Muscle of back (tissue), 13 donors: ENCODE measurements at places on chromosomes 4 and X.

- DNase-seq: no peak
Observed at GRCh38 chr4:8258552-8259212, 10.9 kb upstream of the HTRA3 start.

- DNase-seq: peak; percentile 75
Observed at GRCh38 chr4:73573794-73574528, 46.3 kb downstream of the RASSF6 start.

GRCh38 chrX:150084496-150085229, 146.4 kb upstream of the EOLA2 start:
- peak; percentile 63 for DNase-seq

- DNase-seq: no peak
Observed at GRCh38 chr4:177957596-177958360, 515.5 kb upstream of the AGA start.

DNA sequence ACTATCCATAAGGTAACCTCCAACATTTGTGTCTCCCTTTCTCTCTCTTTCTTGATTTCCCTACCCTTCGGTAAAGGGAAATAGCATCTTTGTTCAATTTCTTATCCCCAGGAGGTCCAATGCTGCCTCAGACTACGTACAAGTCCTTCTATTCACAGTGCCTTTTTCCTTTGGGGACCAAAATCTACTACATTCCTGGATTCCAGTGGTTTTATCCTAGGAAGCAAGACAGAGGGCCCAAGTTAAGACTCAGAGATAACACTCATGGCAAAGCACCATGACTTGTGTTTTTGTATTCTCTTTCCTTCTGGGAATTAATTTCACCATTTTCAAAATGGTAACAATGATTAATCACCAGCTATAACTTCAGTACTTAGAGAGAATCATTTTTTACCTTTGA, 10.6 kb downstream of the G3BP2 start:
- DNase-seq: no peak

- no peak for DNase-seq
Observed at GRCh38 chrX:4588056-4588455, 874.6 kb upstream of the PRKX start.

GRCh38 chrX:48726596-48726995, 30.1 kb downstream of the SUV39H1 start:
- DNase-seq: no peak

DNA sequence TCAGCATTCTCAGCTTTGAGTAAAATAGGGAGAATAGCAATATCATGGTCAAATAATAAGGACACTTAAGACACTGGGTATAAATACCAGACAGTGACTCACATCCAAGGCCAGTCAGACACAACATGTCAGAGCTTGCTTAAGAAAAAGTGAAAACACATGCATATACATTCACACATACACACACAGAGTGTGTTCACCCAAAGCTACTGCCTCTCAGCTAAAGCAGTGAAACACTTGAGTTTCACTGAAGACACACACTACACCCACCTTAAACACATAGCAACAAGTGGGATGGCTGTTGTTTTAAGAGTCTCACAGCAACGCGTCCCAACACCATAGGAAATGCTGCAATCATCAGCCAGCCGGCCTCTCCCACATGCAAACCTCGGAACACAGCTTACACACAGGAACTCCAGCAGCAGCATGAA, 14.4 kb downstream of the SHROOM4 start:
- no peak for DNase-seq

- peak; percentile 87 for DNase-seq
Observed at GRCh38 chr4:38190717-38191178, 230.6 kb downstream of the PTTG2 start.

DNA sequence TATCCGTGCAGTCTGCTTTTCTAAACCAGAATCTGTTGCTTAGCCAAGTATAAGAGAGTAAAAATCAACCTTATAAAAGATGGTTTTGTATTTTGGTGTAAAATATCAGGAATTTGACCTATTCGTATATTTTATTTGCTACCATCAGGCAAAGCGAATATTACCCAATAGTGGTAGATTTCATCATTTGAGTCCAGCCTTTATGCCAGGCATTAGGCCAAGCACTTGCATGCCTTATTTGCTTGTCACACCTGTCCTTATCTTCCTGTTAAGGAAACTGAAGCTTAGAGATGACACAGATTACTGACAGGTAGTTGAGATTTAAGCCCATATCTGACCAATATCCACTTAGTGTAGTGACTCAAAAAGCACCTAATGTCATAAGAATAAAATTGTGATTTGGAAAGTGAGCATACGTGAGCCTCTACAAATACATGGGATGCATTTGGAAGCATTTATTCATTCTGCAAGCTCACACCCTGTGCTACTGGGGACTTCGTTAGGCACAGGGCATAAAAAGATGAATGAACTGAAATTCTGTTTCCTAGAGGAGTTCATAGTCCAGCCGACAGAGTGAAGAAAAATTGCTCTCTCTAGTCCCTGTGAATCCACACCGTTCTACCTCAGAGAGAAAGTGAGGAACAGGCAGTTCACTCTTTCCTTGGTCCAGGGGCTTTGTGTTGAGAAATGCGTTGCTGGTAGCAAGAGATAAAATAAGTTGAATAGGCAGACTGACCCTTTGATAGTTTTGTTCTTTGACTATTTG, 2.3 kb upstream of the RNF212 start:
- no peak for DNase-seq

DNA sequence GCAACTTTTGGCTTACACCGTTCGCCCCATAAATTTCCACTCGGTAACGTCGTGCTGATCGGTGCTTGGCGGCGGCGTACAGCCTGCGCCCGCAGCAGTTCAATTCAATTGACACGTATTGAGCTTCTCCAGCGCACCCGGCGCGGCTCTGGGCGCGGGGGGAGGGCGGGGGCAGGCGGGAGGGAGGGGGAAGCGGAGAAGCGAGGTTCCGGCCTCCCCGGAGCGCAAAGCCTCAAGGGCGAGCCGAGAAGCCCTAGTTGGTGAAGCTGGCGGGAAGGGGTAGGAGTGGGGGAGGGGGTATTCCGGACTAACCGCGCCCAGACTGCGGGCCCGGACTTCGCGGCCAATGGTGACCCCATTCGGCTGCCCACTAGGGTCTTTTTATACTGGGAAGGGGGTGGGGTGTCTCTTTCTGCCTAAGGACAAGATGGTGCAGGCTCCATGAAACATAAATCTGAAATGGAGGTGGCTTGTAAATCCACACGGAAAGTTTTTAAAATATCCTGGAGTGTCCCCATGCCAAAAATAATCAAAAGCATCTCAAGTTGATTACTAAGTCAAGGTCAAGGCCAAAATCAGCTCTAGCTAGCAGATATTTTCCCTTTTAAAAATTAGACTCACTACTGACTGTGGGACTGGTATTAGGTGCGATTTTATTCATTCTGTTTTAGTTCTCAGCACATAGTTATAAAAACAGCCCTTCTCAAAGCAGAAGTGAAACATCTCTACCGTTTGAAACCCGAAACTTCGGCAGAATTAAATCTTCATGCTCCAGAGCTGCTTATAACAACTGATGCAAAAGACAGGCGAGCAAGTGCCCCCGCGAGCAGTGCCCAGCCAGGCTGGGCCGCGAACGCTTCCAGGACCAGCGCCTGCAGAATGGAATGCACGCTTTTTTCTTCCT, 1.5 kb upstream of the BCOR start:
- peak; percentile 49 for DNase-seq

DNA sequence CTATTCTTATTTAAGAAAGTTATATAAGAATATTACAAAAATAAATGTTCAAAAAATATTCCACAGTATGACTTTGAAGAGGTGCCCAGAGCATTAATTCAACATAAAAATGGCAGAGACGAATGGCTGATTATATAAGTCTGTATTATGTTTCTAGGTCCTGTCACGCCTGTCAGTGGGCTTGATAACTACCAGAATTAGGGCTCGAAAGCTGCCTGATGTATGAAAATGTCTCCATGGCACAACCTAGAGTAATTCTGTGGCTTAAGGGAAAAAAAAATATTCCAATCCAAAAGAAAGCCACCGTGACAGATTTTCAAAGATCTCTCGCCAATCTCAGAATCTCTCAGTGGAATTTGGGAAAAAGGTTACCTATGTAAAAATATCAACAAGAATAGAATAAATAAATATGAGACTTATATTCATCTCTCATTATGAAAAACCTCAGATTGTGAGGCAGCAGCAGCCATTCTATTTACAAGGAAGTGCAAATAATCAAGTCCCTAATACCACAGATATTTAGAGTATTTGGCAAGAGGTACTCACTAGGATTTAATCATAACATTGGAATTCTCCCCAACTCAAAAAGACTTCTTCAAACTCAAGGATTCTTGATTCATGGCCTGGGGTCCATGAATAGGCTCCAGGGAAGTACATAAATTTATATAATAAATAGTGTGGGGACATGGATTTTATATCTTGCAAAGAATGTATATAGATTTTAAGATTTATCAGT, 489.1 kb upstream of the INTU start:
- DNase-seq: peak; percentile 49

- no peak for DNase-seq
Observed at GRCh38 chr4:55838356-55838755, 15.1 kb upstream of the EXOC1 start.

GRCh38 chrX:14489437-14489836, 39.9 kb upstream of the GLRA2 start:
- DNase-seq: no peak

GRCh38 chrX:154727418-154727817, 23.5 kb downstream of the GAB3 start:
- no peak for DNase-seq

DNA sequence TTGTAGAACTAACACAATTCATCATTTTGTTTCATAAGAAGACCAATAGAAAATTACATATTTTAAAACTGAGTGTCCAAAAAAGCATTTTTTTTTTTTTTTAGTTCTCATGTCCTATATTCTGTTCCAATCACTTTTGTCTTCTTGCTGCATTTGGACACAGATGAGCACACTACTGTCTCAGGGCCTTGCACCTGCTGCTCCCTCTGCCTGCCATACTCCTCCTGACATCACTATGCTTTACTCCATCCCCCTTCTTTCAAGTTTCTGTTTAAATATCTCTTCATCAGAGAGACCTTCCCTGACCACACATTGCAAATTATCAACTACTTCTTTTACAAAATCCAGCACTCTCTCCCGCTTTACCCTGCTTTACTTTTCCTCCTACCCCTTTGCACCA, 230.7 kb upstream of the GK2 start:
- DNase-seq: no peak

- DNase-seq: no peak
Observed at GRCh38 chr4:108170631-108171338, 2.1 kb upstream of the LEF1 start.

- DNase-seq: no peak
Observed at GRCh38 chr4:108287834-108288413, 119.2 kb upstream of the LEF1 start.

DNA sequence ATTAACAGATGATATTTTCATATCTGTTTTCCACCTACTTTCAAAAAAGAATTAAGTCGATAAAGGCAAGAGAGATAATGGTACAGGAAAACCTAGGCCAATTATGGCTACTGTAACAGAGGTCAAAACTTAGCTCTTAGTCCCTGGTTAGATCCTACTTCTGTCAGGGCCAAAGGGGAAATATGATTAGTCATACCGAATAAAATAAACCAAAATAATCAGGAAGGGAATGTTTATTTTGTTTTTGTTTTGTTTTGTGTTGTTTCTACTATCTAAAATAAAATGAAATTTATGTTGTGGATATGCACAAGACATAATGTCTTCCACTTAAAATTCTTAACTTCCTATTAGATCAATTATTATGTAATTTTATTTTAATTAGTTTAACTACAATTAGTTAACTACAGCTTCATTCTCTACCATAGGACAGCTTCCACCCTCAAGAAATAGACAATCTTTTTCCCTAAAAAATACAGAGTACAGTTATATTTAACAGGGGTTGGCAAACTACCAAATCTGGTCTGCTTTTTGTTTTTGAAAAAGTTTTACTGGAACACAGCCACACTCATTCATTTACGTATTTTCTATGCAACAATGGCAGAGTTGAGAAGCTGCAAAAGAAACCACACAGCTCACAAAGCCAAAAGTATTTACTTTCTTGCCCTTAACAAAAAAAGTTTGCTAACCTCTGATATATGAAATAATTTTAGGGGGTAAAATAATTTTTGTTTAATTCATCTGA, 25.4 kb downstream of the TMEM47 start:
- peak; percentile 54 for DNase-seq

GRCh38 chr4:173415885-173416653, 17.2 kb upstream of the SCRG1 start:
- no peak for DNase-seq

DNA sequence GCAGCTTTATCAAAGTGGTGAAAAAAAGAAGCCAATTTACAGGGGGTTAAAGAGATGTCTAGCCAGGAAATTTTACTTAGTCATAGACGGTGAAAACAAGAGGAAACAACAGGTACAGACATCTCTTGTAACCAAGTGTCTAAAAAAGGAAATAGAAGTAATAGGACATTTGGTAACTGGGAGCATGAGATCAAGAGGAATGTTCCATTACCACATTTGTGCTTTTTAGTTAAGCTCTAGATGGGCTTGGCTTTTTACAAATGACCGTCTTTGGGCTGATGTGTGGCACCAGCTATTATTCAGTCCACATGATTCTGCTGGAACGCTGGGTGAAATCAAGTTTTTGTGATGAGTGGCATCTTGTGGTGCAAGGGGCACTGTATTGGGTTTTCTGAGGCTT, 179.5 kb downstream of the SMIM20 start:
- DNase-seq: no peak

DNA sequence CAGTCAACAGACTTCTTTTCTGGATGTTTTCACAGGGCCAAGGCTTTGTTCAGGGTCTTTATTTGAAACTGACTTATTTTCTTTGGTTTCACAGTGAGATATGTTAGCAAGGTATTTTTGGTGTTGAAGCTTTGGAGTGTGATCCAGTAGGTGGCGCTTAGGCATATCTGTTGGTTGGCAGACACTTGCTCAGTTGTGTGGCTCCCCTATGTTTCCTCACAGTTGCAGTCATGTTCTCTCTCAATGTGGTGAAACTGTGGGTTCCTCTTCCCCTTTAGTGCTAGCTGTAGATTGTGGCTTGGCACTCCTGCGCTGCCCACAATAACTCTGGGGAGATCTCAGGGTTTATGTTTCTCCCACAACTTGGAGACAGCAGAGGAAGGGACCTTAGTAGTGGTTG, 460.8 kb downstream of the SLITRK2 start:
- DNase-seq: no peak

GRCh38 chrX:108494406-108495090, 54.9 kb downstream of the COL4A5 start:
- no peak for DNase-seq

DNA sequence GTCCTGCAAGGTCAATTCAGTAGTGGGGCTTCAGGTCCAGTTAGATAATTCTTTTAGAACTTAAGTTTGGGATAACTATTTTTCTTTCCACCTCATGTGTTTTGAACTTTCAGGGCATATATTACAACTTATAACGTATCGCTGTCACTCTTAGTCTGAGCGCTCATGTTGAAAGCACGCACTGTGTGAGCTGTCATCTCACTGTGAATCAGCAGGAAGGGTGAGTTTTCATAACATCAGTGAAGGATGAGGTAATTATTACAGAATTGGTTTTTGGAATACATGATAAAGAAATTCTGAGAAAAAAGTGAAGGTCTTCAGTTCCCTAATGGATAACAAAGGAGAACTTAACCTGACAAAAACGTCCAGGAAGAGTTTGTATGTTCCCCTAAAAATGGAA, 45.1 kb upstream of the SLC4A4 start:
- no peak for DNase-seq
